ENCODE measurements at places on chromosomes 1 and 21.

DNA sequence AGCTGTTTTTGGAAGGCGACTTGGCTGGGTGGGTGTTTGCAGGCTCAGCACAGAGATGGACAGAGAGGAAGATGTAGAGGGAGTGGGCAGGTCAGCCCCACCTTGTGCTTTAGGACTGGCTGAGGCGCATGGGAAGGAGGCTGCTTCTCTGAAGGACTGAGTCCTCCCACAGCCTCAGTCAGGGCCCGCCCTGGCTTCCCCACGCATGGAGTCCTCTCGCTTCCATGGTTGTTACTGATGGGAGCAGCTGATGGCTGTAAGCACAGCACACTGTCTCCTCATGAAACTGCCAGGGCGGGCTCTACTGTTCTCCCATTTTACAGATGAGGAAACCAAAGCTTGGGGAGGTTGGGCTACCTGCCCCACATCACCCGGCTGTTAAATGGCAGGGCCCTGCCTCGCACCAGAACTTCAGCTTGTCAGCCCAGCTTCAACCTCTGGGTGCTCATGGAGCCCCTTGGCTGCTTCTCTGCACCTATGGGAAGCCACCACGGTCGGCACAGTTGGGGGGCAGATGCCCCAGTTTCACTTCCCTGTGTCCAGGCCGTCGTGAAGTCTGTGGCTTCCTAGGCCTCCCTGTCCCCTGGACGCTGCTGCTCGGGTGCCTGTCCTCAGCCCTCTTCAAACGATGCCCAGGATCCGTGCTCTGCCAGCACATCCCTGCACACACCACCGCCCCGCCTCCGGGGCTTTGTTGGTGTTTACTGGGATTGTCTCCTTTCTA lies 2.4 kb downstream of the TMEM201 start:
- no peak for DNase-seq

DNA sequence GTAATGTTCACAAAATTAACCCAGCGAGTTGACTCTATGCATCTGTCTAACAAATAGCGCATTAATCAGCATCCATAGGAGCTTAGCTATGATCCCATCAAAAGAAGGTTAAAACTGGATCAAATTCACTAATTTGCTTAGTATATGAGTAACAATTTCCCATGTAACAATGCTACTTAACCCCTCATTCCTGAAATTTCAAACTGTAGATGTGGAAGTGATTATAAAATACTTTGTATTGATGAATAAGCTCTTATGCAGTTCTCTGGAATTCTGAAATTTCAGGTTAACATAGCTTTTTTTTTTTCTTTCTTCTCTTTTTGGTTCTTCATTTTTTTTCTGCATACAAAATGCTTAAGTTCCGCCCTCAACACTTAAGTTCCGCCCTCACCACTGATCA lies 1272.7 kb downstream of the KCNT2 start:
- DNase-seq: no peak

DNA sequence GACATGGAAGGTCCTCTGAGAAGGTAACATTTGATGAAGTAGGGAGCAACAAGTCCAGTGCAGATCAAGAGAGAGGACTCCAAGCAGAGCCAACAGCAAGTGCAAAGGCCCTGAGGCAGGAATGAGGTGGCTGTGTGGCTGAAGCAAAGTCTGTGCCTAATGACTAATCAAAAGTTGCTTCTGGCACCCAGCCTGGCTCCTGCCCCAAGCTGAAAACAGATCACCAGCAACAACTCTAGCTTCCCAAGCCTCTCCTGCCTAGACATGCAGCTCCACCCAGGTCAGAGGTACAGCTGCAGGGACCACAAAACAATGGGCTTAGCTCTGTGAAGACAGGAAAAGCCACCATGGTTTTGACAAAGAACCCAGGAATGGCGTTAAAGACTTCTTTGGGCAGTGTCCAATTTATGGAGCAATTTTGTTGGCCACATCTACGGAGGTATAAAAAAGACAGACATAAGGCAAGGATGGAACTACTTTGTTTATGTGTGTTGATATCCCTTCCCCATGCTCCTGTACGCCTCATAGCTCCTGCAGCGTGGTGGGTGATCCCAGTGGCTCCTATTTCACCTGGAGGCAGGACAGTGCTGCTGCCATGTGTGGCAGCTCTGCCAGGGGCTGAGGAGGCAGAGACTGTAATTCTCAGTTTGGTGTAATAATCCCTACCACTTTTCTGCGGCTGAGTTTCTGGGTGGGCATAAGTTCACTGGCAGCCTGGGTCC lies 26.4 kb upstream of the IGSF3 start:
- no peak for DNase-seq

GRCh38 chr1:67018574-67018973 lies 35.4 kb downstream of the SLC35D1 start:
- DNase-seq: no peak

GRCh38 chr1:108678706-108679105 lies 13.4 kb upstream of the PRPF38B start:
- DNase-seq: no peak

- no peak for DNase-seq
These were observed 45.4 kb upstream of the TNFRSF1B start for GRCh38 chr1:12121212-12122003.

- no peak for DNase-seq
These were observed 182.0 kb downstream of the DYRK1A start for GRCh38 chr21:37548521-37548981.

- DNase-seq: no peak
These were observed 18.1 kb downstream of the SLX9 start for GRCh38 chr21:44957901-44958451.

DNA sequence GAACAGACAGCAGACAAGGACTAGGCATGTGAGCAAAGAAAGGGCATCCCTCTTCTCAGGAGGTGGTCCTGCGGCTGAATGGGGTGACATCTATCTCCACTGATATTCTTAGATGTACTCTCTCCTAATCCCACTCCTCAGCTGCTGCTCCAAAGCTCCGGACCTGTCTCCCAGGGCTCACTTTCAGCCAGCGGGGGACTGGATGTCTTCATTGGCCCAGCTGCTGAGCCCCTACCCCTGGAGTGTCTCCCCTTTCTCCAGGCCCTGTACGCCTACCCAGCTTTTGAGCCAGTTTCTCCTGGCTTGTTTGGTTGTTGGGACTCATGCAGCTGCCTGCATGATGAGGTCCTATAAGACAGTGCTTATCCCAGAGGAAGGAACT lies 28.8 kb upstream of the CSF1 start:
- no peak for DNase-seq

- DNase-seq: no peak
These were observed 60.9 kb upstream of the RGS2 start for GRCh38 chr1:192747943-192748342.

DNA sequence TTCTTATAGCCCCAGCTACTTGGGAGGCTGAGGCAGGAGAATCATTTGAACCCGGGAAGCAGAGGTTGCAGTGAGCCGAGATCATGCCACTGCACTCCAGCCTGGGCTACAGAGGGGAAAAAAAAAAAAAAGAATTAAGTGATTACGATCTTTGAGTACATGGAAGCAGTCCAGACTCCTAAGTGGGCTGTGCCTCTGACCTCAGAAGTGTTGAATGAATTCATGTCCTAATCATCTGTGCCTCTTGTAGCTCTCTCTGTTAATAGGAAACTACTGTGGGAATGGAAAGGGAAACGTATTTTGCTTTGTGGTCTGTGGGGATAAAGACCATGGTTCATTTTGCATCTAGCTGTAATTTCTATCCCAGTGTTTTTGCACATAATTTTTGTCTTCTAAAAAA lies 8.4 kb upstream of the IVNS1ABP start:
- no peak for DNase-seq

DNA sequence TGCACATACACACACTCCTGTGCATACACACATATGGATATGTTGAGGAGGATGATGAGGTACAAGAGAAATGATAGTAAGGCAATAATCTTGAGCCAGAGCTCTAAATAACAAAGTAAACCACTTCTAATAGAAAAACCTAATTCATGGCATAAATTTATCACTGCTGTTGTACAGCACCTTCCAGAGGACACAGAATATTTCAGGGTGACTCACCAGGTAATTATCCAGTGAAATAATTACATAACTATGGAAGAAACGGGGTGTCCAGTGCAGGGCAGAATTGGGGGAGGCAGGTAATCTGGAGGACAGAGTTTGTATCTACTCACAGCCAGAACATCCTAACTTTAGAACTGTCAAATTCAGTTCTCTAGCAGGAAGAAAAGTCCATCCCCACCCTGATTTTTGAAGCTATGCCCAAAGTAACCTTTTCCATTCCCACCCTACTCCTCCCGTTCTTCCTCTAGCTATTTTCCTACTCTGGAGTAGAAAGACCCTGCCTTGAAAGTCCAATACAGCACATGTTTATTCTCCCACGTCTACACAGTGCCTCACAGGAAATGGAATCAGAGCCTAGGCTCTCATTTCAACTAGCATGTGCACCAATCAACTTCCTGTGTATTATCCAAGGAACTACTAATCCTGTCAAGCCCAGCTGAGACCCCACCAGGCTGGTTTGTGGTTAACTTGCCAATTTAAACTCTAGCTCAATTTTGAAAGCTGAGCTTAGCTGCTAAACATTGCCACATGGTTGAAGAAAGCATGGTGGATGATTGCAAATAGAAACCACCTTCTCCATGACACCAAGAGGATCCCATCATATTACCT lies 96.6 kb downstream of the PTPN14 start:
- DNase-seq: no peak

GRCh38 chr1:67704351-67704750 lies 19.4 kb downstream of the GADD45A start:
- no peak for DNase-seq
